RCC 7860 (cell line): ENCODE measurements at places on chromosomes 16 and 17.

DNA sequence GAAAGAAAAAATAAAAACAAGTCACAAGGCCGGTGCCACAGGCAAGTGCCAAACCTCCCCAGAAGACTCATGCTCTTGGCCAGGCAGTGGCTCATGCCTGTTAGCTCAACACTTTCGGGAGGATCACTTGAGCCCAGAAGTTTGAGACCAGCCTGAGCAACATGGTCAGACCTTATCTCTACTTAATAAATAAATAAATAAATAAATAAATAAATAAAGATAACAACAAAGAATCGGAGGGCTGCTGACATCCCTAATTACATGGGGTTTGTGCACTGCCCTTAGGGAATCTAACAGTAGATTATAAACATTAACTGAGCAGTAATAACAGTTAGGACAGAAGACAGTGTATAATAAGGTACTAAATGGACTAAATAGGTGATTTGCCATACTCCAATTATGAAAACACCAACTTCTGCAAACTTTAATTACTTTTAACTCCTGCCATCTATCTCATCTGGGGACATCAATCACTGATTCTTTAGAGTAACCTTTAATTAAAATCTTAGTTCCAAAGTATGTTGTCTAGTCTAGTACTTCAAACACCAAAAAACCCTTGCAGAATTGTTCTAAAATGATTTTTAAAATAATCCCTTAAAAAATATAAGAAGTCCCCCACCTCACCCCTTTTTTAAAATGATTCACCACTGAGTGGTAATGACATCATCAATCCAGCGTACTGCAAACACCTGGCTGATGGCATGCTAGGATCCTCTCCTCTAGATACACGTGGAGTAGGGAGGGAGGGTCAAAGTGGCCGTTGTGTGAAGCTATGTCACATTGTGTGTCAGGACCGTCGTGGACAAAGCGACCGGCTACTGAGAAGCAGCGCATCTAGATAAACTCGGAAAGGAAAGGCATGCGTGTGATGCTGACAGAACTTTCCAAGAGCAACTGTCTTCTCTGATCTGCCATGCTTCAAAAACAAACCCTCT is 28.5 kb downstream of the CYTH1 start:
- no peak for DNase-seq

- no peak for DNase-seq
Measured at GRCh38 chr17:76644995-76645394, 1.4 kb upstream of the ST6GALNAC1 start.

DNA sequence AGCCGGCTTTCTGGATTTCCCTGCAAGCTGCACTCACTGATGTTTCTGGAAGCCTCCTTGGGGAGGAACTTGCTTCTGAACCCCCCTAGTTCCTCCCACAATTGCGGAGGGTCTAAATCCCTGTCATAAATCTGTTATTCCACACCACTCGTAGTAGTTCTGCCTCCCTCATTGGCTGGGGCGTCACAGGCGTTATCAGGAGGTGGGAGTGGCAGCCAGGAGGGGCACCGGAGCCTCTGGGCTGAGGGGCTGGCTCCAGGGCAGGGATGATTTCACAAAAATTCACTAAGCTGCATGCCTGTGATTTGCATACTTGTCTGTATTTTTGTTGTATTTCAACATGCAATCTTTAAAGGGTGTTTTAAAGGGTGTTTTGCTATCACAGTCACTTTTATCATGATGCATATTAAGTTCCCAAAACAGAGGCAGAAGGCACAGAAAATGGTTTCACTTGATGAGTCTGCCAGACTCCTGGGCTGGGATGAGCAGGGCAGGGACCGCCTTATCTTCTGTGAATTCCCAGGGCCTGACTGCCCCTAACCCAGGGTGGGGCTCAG is 176.2 kb upstream of the FOXF1 start:
- no peak for DNase-seq

DNA sequence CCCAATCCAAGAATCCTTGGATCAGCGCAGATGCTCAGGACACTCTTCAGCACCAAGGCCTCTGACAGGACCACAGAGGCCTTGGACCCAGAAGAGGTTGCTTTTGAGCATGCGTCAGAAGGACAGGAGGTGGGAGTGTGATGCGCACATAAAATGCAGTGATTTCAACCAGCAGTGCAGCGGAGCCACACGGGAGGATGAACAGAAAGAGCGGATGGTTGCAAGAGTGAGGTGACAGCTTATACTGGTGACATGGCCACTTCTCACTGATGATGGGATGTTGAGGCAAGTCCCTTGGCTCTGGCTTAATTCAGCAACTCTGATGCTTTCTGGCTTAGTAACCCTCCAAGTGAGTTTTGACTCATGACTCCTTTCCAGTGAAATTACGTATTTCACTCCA is 25.2 kb upstream of the ERN1 start:
- no peak for DNase-seq

DNA sequence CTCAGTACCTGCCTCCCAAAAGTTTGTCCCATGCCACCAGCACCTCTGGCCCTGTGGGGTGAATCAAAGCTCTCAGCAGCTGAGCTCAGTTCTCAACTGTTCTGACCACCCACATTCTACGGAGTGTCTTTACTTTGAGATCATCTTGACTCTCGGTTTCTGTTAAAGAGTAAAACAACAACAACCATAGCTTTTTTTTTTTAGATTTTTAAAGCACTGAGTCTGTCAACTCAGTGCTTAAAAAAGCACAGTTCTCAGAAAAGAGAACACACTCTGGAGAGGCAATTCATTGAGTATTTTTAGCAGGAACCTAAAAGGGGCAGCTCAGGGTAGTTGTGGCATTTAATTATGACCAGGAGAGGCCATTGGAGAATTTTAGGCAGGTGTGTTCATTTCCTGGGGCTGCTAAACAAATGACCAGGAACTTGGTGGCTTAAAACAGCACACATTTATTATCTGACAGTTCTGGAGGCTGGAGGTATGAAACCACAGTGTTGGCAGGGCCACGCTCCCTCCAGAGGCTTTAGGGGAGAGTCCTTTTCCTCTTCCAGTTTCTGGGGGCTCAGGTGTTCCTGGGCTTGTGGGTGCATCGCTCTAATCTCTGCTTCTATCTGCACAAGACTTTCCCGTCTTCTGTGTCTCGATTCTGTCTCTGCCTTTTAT is 6.7 kb upstream of the WFIKKN2 start:
- DNase-seq, result no peak

GRCh38 chr16:595942-596735 is 6.3 kb downstream of the RAB40C start:
- DNase-seq, result no peak

- no peak for DNase-seq
Measured at GRCh38 chr17:41254861-41255260, 323 bp upstream of the KRTAP9-9 start.
